Activated T-cell treated with anti-CD3 and anti-CD28 coated beads for 1 hour (primary cell): ENCODE measurements at places on chromosomes 11 and 22.

GRCh38 chr11:1260023-1260501, 37.2 kb downstream of the MUC5B start:
- DNase-seq = peak; percentile 11

- DNase-seq = no peak
Measured at GRCh38 chr11:69662806-69663205, 12.3 kb downstream of the LTO1 start.

DNA sequence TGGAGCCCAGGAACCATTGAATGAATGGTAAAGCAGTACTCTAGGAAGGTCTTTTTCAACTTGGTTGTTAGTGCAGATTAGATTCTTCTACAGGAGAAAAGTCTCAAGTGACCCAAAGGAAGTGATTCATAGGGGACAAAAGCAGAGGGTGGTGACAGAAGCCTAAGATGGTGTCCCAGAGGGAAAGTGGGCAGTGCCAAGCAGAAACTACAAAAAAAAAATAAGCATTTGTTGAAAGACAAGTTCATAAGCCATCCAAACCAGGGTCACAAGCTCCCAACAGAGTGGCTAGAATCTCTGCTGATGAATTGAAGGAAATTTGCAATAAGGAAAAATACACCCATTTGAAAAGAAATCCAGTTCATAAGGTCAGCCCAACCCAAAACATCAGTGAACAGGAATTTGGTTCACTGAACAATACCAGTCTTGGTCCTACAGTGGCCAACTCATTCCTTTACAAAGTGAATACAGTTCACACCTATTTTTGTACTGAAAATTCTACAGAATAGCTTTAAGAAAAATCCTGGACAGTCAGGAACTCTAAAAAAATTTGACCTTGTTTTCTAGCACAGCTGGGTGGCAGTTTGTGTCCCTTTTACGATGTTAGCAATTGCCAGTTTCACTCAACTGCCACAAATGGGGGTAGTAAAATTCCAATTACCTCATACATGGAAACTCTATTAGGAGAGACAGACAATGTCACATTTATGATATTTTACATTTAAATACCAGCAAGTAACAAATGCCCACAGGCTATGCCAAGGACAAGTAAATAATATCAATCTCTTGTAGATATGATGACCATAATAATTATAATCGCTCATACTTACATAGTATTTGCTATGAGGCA, 21.6 kb upstream of the NUP160 start:
- DNase-seq = no peak

GRCh38 chr11:10540546-10540914, 457 bp downstream of the RNF141 start:
- no peak for DNase-seq

GRCh38 chr22:32720924-32721323, 80.6 kb upstream of the TIMP3 start:
- no peak for DNase-seq

GRCh38 chr11:1336836-1337646, 27.6 kb upstream of the TOLLIP start:
- DNase-seq = peak; percentile 39

- DNase-seq = no peak
Measured at GRCh38 chr11:19281041-19281440, 40.3 kb upstream of the E2F8 start.

GRCh38 chr11:111870522-111870885, 877 bp downstream of the ALG9 start:
- no peak for DNase-seq

DNA sequence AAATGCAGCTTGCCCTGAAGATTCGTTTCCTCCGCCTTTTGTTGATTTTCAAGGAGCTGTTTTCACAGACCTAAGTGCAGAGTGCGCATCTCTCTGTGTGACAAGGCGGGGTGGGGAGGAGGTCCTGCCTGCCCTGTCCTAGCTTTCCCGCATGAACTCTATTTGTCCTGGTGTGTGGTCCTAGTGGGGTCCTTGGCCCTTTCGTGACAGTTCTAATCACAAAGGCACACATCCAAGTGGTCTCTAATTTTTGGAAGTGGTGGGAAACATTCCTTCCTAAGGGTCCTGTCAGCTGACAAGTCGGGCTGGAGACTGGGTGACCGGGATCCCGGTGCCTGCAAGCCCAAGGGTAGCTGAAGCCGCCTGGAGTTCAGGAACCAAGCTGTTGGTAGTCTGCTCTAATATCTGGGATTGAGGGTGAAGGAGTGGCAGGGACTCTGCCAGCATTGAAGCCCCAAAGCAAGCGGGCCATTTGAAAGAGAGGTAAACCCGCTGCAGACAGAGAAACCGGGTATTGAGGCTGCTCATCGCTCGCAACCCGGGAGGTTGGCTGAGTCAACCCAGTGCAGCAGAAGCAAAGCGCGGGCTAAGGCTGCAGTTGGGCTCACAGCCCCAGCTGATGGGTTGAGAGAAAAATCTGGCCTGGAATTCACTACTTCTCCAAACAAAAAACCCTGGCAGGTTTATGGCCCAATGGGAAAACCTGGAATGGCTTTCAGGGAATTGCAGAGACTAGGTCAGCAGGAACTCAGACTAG, 28.1 kb upstream of the FBXO3 start:
- DNase-seq = peak; percentile 3

GRCh38 chr22:44581096-44581435, 83.0 kb upstream of the RTL6 start:
- DNase-seq = no peak

DNA sequence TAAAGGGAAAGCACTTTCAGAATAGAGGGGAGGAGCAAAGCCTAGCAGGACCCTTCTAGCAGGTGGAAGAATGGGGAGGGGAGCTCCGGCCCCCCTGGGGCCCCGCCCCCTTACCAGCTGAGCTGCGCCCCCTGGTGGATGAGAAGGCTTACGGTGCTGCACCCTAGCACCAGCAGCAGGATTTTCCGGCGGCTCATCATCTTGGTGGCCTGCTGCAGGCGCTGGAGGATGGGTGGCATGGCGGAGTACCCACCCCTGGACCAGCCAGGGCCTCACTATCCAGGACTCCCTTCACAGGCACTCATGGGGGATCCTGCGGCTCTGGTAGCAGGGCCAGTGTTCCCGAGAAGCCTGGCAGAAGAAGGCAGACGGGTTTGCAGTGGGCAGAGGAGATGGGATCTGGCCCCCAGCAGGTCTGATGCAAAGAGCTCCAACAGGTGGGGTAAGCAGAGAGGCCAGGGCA, 3.8 kb downstream of the GAL3ST3 start:
- DNase-seq = peak; percentile 86

GRCh38 chr22:41757502-41757901, 43.0 kb upstream of the CCDC134 start:
- DNase-seq = no peak

GRCh38 chr11:95108159-95108611, 18.5 kb downstream of the ENDOD1 start:
- no peak for DNase-seq

DNA sequence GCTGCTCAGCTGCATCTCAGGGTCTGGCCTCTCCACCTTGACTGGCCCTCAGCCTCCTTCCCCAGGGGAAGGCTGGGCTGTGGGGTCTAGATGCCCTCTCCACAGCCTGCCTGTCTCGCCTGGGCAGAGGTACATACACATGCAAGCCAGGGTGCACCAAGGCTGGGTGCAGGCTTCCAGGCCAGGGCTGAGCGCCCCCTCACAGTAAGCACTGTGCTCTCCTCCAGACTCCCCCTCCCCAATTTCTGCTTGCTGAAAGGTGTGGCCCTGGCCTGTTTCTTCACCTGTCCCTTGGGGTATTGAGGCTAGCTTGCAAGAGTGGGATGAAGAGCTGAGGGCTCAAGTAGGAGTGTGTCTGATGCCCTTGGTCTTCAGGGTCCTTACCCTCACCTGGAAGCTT, 22.5 kb downstream of the RELT start:
- no peak for DNase-seq

GRCh38 chr22:47082505-47082904, 320.1 kb downstream of the TBC1D22A start:
- no peak for DNase-seq

DNA sequence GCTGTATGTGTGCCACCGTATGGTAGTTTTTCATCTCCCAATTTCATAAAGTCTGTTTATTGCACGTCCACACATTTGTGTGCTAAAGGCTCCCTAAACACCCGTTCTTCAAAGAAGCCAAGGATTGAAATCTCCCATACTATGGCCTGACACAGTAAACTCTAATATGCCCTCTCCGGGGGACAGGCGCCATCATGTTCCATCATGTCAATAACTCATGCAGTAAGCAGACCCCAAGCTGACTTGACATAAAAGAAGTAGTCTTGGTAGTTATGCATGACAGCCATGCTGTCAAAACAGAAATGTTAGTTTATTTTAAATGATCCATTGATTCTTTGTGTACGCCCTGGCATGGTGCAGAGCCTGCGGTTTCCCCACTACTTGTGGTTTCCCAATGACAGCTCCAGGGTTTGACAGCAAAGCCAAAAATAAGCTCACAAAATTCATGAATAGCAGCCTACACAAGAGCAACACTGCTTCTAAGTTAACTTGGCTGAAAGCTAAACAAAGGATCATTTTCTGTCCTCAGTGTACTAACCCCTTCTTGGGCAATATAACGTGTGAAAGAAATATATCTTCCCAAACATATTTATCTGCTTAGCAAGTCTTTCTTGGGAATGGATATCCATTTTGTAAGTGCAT, 56.5 kb upstream of the CABP7 start:
- no peak for DNase-seq

DNA sequence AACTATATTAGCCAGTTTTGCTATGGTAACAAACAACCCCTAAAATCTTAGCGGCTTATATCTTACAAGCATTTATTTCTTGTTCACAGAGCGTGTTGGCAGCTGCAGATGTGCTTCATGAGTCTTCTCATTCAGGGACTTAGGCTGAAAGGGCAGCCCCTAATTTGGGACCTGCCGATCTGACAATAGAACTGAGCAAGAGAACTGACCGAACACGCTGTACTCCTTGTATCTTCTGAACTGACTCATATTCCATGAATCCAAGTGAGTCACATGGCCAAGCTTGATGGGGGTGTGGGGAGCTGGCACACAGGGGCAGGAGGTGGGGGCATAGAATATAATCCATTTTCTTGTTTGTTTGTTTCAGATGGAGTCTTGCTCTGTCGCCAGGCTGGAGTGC, 481.7 kb upstream of the CADM1 start:
- no peak for DNase-seq

DNA sequence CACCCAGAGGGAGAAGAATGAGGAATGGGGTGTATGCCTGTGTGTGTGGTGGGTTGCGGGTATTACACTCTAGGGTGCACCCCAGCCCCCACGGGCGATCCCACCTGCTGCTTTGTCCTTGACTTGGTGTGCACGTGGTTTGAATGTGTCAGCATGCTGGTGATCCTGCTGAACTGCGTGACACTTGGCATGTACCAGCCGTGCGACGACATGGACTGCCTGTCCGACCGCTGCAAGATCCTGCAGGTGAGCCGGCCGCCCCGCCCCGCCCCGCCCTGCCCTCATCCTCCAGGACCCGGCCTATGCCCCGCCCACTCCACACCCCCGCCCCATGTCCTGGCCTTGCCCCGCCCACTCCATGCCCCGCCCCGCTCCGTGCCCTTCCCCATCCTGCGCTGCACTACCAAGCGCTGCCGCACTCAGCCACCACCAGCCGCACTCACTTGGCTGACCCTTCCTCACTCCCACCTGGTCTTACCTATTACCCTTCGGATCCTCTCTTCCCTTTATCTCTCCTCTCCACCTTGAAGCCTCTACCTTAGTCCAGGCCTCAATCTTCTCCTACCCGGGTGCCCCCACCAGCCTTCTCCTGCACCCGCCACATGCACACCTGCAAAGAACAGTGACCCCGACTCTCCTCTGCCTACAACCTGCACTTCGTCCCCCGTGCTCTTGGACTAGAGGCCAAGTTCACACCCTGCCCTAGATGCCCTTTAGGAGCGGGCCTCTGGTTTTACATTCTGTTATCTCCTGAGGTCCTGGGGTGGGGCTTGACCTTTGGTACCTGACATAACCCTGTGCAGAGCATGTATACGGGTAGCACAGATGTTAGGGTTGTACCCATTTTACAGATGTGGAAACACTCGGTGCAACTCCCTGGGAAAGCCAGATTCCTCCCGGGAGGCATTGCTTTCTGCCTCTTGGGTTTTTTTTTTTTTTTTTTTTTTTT, 27.7 kb downstream of the CACNA1I start:
- DNase-seq = peak; percentile 72

GRCh38 chr11:64764753-64765152, 5.0 kb upstream of the PYGM start:
- no peak for DNase-seq
